Lung microvascular endothelial cell (primary cell): ENCODE measurements at places on chromosomes 6 and 20. TPM values are rescaled to one million over a fixed set of nuclear protein-coding genes. Genes with fewer than 3 reads are reported as not detected.
A peak's percentile ranks its signal among the peaks of the same experiment; 100 is the strongest.

Gene PAK5
- not detected in 2 replicates for total RNA-seq

Gene RAB44
- not detected in 2 replicates for total RNA-seq

Gene SSTR4
- not detected in 2 replicates for total RNA-seq

Gene HUS1B
- 0.22 and 0.79 TPM in 2 replicates for total RNA-seq

Gene BPI
- total RNA-seq, result not detected in 2 replicates

DNA sequence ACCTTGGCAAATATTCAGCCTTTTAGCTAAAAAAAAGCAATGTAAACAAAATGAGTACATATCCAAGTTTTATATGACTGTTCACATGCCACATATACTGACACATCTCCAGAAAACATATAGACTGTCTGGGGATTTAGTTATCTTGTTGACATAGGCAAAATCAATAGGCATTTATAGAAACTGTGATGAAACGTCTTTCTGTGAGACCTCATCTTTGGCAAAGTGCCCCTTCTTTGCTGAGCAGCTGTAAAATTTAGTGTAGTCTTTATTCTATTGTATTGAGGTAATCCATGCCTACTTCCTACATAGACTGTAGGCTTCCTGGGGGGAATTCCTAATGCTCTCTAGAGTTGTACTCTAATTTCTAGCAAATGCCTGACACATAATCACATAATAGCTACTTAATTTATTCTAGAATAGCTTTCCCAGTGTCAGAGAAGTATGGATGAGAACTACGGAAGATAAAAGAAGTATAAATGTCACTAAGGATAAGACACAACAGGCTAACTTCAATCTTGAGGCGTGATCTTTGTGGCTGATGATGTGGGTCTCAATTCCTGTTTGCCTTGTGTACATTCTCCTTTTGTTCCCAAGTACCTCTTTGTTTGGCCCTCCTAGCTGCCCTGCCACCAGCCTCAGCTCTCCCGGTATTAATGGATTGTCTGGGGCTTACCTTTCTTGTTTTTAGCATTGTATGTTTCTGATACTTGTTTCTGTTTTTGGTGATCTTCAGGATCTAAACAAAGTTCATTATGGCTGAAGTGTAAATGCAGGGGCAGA, 30.6 kb downstream of the PTCHD4 start:
- DNase-seq, result peak; percentile 27

- peak; percentile 62 for DNase-seq
These were observed 24.4 kb downstream of the UQCC1 start for GRCh38 chr20:35387334-35387733.

- DNase-seq, result no peak
These were observed 327.2 kb downstream of the BCKDHB start for GRCh38 chr6:80433673-80434025.

DNA sequence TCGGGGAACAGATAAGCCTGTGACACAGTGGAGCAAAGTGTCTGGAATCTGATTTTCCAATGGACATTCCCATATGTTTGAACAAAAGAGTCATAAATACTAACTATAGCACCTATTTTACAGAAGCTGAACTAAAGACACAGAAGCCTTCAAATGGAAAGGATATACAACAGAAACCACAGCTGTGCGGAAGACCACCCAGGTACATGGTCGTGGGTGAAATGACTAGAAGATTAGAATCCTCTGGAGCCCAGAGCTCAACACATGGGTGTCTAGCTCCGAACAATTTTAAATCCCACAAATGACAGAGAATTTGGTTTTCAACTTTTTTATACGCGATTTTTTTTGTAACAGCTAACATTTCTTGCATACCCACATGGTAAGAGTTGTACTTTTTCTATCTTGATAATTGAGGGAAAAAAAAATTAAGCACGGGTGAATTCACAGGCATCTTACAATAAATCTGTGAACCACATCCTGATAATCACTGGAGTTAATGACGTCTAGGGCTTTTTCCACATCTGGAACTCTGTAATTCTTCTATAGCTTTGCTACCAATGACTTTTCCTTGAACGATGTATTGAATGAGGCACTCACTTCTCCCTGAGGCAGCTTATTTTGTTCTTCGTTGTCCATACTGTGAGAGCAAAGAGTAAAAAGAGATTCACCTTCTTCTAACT, 271.1 kb upstream of the AGPAT4 start:
- no peak for DNase-seq

GRCh38 chr6:142187209-142187608, 40.1 kb downstream of the VTA1 start:
- peak; percentile 37 for DNase-seq

DNA sequence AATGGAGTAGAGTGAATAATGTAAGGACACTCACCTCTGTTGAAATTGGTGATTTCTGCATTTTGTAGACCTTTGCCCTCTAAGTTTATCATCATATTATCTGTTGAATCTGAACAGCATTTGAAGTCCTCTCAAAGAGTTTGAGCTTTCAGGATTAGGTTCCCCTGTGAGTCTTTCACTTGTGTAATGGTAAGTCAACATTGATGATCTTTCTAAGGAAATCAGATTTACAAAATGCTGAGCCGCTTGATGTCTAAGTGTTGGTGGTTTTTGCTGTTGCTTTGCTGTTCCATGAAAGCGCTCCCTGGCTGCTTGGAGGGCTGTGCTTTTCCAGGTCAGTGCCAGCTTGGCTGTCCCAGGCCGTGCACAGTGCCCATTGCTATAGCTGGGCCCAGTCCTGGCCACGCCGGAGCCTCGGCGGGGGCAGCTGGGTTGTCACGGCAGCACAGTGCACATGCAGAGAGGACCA, 33.8 kb upstream of the KIF25 start:
- no peak for DNase-seq

DNA sequence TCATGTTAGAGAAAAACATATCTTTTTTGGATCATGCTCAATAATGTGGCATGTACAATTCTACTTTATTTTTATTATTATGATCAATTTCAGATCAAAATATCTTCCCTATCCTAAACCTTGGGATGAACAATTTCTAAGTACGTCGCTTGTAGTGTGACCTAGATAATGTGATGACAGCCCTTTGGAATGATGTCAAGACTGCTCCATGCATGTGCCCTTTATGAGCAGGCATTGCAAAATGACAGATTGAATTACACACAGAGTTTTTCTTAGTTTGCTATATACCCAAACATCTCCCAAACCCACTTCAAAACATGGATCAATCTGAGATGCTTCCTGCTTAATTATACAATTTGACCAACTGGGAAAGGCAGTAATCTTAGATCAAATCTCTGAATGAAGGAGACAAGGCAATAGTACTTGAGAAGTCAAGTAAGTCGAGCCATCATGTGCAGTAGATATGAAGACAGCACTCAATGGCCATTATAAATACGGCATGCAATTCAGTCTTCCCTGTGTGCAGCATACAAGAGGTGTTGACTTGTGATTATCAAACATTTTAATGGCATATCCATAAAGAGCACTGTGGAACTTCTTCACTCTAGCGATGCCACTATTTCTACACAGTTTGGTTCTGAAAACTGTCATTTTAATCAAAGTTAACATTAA, 294.8 kb downstream of the RNF144B start:
- no peak for DNase-seq

DNA sequence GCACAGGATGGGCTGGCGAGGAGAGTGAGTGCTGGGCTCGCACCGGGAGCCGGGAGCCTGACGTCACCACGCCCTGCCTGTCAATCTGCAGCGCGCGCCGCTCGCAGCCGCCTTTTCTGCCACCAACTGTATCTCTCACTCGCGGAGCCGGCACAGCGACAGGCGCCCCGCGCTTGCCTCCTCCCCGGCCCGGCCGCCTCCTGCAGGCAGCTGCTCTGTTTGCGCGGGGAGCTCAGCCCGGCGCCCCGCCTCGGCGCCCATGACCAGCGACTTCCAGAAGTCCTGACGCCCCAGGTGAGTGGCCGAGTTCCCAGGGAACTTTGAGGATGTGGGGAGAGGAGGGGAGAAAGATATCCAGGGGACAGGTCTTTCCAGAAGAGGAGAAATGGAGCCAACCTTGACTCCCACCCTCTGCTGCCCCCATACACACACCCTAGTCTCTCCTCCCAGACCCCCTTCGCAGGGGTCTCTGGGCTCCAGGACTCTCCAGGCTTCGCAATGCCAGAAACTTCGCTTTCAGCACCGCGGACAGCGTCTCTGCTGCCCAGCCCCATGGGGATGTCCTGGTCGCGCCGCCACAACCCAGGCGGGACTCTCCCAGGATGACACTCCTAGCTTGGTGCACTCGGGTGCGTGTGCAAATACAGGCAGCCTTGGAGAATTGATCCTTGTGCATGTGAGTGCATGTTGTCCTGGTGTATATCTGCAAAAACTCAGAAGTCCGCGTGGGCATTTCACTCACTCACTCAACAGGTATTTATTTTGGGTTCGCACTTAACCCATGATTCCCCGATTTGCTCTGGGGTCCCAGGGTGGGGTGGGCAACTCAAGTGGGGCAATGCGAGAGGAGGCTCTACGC, at the start of gene GPR6:
Gene GPR6 (plus strand): TSS at position 138 of the 859 bp plus-strand sequence. CDS start 802 bp downstream, outside the sequence.
- DNase-seq, result peak; percentile 58
